GM10248 (cell line): ENCODE measurements at places on chromosomes 5 and 9.
A peak's percentile ranks its signal among the peaks of the same experiment; 100 is the strongest.

- no peak for DNase-seq
Measured at GRCh38 chr9:8186560-8186959, 387.0 kb upstream of the DMAC1 start.

DNA sequence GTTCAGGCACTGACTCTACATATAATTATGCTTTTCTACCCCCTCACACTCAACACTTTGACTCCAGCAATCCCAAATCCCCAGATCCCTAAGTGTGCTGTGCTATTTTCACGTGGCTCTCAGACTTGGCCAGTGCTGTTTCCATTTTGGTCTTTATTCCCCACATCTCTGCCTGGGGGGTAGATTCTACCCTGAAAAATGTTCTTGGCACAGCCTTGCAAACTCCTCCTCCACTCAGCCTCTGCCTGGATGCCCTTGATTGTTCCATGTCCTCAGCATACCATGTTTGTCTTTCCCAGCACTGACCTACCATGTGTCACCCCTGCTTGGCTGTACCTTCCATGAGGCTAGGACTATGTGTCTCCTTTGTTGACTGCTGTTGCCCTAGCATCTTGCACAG, 43.0 kb downstream of the FXN start:
- no peak for DNase-seq

DNA sequence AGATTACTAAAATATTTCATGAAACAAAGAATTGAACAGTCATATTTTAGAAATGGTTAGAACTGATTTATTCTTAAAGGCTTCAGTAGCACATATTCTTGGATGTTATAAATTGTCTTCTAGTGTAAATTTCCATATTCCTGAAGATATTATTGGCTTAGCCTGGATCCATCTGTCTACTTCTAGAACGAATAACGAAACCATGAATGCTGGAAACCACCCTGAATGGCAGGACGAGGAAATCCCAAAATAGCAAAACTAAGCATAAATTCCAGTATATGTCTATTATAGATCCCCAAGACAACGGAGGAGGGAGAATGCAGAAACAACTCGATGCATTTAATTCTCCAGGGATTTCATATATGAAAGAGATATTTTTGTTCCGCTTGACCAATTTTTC, 2191.0 kb upstream of the ACO1 start:
- no peak for DNase-seq

DNA sequence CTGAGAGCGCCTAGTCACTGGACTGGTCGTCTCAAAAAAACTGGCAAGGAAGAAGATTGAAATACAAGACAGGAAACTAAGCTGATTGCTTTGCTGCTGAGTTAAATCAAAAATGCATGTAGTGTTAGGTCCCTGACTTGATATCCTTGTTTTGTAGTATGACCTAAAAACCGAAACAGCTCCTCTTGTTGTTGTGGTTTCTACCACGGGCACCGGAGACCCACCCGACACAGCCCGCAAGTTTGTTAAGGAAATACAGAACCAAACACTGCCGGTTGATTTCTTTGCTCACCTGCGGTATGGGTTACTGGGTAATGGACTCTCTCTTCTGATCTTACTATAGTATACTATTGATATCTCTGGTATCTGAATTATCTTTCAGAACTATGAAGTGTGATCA, 4.3 kb downstream of the MTRR start:
- DNase-seq = no peak

GRCh38 chr9:123426406-123426805, 70.4 kb downstream of the CRB2 start:
- DNase-seq = peak; percentile 61

DNA sequence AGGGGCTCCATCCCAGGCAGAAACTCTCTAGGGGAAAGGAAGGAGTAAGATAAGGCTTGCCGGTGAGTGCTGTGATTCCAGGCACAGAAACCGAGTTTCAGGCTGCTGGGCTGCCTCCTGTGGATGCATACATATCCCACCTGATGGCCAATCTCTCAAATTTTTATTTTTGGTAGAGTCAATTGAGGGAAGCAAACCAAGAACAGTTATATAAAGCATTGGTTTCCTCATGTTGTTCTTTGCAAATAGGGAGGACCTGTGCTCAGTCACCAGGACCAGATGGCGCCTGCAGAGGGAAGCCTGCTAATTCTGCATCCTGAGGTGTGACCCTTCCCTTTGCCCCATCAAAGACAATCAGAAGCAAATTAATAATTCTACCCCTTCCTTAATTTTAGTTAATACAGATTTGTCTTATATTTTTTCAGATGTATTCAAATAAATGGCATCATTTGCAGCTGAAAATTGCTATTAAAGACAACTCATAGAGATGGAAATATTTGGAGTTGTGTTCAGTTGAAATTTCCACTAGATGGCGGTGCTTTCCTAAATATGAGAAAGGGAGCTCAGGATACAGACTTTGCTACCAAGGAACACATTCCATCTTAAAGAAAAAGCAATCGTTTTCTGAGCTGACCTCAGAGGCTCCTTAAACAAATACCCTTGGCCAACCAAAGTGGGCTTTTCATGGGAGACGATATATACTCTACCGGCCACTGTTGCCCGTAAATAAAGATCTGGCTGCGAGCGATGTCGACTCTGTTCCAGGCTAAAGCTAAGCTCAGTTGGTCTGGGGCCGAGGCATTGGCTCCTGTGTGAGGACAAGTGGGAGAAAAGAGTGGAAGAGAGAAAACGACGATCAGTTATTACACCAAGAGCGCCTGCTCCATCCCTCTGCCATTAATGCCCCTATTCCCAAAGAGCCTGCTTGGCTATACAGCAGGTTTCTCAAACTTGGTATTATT, 225.7 kb upstream of the KLF9 start:
- no peak for DNase-seq

GRCh38 chr9:98883276-98883675, 60.4 kb upstream of the COL15A1 start:
- DNase-seq = no peak

- no peak for DNase-seq
Measured at GRCh38 chr9:6896562-6896961, 138.8 kb downstream of the KDM4C start.
